ENCODE measurements at places on chromosomes 13 and 19.

DNA sequence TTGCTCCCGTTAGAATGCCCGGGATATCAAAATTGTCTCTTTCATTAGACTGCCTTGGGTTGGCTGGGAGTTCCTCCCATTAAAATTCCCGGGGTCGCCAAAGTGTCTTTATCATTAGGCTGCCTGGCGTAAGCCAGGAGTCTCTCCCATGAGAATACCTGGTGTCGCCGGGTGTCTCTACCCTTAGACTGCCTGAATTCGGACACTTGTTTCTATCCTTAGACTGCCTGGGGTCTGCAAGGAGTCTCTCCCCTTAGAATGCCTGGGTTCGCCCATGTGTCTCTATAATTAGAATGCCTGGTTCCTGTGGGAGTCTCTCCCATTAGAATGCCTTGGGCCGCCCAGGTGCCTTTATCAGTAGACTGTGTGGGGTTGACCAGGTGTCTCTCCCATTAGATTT is 1538.2 kb downstream of the UQCRFS1 start:
- DNase-seq = no peak

- no peak for DNase-seq
These were observed 25.3 kb downstream of the TPT1 start for GRCh38 chr13:45315520-45316167.

DNA sequence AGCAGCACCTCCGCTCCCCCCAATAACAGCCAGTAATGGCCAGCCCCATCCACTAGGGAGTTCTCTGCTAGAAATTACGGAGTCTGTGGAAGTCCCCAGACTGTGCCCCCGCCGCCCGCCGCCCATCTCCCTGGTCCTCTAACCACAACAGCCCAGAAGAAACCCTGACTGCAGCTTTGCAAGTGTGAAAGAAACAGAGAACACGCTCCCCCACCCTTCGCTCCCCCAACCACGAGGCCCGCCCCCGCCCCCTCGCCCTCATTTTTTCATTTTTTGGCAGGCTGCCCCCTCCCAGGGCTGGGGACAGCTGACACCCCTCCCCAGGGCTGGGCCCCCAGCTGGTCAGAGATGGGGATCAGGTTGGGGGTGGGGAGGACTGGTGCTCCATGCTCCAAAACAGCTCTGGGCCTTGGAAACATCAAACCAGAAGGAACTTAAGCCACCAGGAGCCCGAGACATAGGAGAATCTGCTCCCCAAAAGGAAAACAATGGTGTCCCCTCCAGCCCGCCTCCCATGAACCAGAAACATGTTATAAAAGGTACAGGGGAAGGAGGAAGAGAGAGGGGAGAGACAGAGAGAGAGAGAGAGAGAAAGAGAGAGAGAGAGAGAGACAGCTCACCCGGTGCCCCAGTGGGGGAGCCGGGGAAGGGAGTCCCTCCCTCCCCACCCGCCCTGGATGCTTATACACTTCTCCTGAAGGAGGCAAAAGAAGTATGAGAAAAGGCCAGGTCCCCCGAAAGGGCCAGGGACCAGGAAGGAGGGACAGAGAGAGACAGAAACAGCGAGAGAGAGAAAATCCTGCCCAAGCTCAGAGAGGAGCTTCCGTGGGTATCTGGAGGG is 29.8 kb upstream of the ASF1B start:
- no peak for DNase-seq

GRCh38 chr19:6593651-6594416 is 2.9 kb upstream of the CD70 start:
- DNase-seq = no peak

- no peak for DNase-seq
These were observed 40.8 kb upstream of the TPP2 start for GRCh38 chr13:102555914-102556553.

DNA sequence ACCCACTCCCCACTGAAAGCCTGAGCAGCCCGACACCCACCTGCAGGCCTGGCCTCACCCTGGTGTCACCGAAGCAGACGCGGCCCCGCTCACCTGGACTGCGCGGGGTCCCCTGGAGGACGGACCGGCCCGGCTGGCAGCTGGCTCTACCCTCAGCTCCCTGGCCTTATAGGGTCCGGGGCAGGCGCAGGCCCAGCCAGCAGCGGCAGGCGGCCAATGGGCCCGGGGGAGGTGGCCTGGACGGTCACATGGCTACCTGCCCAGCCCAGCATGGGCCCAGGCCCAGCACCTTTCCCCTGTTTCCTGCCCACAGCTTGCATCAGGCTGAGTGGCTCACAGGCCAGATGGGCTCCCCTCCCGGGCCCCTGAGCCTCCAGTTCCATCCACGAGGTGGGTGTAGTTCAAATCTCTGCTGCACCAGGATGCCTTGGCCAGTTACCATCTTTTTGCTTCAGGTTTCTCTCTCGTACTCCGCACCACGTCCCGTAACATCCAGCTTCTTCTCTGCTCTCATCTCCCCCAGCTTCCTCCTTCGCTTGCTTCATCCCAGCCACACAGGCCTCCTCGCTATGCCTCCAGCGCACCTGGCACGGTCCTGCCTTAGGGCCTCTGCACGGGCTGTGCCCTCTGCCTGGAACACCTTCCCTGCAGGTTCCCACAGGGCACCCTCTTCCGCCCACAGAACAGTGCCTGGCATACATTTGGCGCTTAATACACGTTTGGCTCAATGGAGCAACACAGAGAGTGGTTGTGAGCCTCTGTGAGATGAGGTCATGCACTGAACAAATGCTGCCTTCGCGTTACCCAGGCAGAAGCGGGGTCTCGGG is at the start of gene PLIN4:
PLIN4 (minus strand) TSS at position 142 of the 827 bp plus-strand sequence. CDS start 214 bp downstream, outside the sequence.
- no peak for DNase-seq

DNA sequence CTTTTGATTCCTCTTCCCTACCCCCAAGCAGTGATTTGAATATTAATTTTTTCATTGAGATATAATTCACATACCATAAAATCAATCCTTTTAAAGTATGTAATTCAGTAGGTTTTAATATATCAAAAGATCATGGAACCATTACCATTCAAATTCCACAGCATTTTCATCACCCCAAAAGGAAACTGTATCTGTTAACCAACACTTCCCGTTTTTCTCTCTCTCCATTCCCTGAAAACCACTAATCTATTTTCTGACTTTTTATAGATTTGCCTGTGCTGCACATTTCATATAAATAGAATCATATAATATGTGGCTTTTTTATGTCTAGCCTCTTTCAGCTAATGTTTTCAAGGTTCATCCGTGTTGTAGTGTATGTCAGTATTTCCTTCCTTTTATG is 107.1 kb downstream of the PAN3 start:
- no peak for DNase-seq
